Daoy (cell line): ENCODE measurements at places on chromosomes 4 and X. TPM values are rescaled to one million over a fixed set of nuclear protein-coding genes. Genes with fewer than 3 reads are reported as not detected.

The MAGEB17 gene
- not detected in 2 replicates for total RNA-seq

DNA sequence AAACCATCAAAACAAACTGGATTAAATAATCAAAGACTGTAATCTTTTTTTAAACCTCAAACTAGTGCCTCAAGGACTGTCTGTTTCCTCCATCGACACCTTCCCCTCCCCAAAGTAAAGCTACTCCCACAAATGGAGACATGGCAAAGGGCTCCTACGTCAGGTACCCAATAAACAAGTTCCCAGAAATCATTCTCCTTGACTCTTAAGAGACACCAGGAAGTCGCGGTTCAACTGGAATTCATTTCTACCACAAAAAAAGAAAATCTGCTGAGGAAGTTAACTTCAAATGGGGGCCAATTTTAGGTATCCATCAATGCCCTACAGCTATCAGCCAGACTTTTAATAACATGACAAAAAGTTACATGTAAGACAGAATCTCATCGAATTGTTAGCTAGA lies 2.5 kb downstream of the RPS4X start:
- DNase-seq: no peak

The ATP6AP2 gene
- 54.8 and 57.0 TPM in 2 replicates for total RNA-seq

The HEPH gene
- 0.09 TPM in 1 of 2 replicates, not detected in the other for total RNA-seq

- no peak for DNase-seq
Observed at GRCh38 chr4:99504804-99505502, 5.9 kb upstream of the C4orf17 start.
